Fibroblast of skin of back (primary cell): ENCODE measurements at places on chromosomes 12 and 14.

DNA sequence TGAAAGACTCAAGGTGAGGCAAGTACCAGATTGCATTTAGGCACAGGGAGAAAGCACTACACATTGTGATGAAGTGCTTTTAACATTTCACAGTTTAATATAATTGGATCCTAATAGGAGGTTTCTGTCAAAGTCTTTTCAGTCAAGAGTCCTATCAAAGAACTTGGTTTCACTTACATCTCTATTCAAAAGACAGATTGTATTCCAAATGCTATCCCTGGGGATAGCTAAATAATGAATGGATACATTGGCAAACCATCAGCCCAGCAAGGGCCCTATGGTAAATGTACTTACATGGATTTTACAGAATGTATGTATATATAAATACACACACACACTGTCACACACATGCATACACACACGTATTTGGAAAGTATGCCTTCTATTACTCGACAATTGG, 655.5 kb upstream of the FLRT2 start:
- no peak for DNase-seq

DNA sequence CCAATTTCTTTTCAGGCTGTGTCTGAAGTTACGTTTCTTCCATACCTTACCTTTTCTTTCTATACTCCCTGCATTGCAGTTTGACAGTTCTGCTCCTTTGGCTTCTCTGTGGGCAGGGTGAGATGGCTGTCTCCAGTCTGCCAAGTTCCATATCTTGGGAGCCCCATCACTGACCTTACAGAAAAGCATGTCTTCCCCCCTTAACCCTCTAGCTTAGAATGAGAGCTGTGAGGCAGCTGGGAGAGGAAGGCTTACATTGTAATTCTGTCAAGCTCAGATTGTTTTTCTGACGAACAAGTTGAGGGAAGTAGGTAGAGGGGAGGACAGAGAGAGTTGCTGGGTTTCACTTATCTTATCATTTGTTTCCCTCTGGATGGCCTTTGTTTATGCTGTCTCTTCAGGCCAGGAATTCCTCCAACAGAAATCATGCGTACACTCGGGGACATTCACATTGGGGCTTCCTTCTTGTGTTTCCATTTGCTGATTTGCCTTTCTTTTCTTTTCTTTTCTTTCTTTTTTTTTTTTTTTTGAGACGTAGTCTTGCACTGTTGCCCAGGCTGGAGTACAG, 9.3 kb downstream of the DAAM1 start:
- no peak for DNase-seq

- no peak for DNase-seq
Measured at GRCh38 chr12:49415521-49415970, 48.3 kb downstream of the SPATS2 start.

- DNase-seq, result no peak
Measured at GRCh38 chr12:12613344-12613743, 1.7 kb downstream of the CREBL2 start.

GRCh38 chr12:84329938-84330337, 582.7 kb downstream of the SLC6A15 start:
- DNase-seq, result peak; percentile 6
